PC-3 (cell line): ENCODE measurements at places on chromosomes 1 and 21.

DNA sequence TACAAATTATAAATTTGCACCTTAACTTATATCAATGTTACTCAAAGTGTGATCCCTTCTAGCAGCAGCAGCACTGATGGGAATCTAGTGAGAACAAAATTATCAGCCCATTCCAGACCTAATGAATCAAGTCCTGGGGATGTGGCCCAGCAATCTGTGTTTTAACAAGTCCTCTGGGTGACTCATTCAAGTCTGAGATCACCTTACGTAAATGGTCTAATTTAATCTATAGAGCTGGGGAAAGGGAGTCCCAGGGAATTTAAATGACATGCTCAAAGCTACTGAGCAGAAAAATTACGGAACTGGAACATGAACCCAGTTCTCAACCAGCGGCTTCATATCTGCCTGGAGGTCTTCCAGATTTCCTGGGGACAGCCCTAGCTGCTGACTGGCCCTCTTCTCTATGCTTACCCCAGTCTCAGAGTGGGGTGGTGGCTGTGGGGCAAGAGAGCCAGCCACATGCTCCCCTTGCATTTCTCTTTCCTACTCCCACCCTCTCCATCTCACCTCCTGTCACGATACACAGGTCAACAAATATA lies 220.0 kb downstream of the TM2D1 start:
- H3K27me3 ChIP-seq = no peaks in the 10 kb centered on the region
- H3K36me3 ChIP-seq = no peaks in the 10 kb centered on the region
- H3K4me3 ChIP-seq = no peak overlapping the region
- peak; percentile 63 for DNase-seq
- peaks cover 11% of the 10 kb centered on the region for H3K4me1 ChIP-seq
- no peak overlapping the region for H3K27ac ChIP-seq

- no peaks in the 10 kb centered on the region for H3K27me3 ChIP-seq
- H3K36me3 ChIP-seq = peaks cover 40% of the 10 kb centered on the region
- H3K4me3 ChIP-seq = 0 out of 2 replicates have a peak overlapping the region, but pooled peaks have one; percentile 20
- H3K27ac ChIP-seq = peak overlapping the region; percentile 66
- DNase-seq = peak; percentile 76
Observed at GRCh38 chr1:40059338-40059959, 18.9 kb downstream of the CAP1 start.

GRCh38 chr1:168243636-168244212 lies 17.9 kb downstream of the SFT2D2 start:
- no peaks in the 10 kb centered on the region for H3K27me3 ChIP-seq
- peaks cover 43% of the 10 kb centered on the region for H3K36me3 ChIP-seq
- no peaks in the 10 kb centered on the region for H3K4me1 ChIP-seq
- DNase-seq = no peak
- H3K27ac ChIP-seq = no peak overlapping the region

GRCh38 chr1:117606649-117607430 lies 992 bp downstream of the TENT5C start:
- no peaks in the 10 kb centered on the region for H3K36me3 ChIP-seq
- H3K27ac ChIP-seq = peak overlapping the region; percentile 29
- H3K4me1 ChIP-seq = peaks cover 14% of the 10 kb centered on the region
- no peaks in the 10 kb centered on the region for H3K27me3 ChIP-seq

DNA sequence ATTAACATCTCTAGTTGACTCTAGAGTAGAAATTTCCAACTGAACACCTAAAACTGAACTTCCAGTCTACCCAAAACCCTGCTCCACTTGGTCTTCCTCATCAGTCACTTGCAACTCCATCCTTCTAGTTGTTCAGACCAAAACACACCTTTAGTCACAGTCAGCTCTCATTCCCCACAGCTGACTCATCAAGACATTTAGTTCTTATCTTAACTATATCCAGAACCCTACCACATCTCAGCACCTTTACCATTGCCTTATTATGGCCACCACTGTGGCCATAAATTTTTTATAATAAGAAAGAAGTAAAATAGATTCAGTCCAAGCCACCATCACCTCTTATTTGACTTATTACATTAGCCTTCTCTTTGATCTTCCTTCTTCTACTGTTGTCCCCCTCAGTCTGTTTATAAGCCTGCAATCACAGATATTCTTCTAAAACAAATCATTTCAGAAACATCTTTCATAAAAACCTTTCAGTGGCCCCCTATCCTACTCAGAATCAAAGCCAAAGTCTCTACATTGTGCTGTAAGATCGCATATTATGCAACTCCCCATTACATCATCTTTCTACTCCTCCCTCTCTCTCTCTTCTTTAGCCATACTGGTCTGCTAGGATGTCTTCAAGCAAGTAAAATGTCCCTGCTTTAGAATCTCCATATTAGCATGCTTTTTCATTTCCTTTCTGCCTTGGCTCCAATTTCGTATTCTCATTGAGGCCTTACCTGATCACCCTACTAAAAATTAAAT lies 275.9 kb downstream of the LRRC40 start:
- H3K27me3 ChIP-seq = no peaks in the 10 kb centered on the region
- H3K27ac ChIP-seq = no peak overlapping the region

GRCh38 chr1:95007687-95008086 lies 65.1 kb downstream of the ALG14 start:
- H3K27me3 ChIP-seq = no peaks in the 10 kb centered on the region
- no peak for DNase-seq
- H3K4me1 ChIP-seq = no peaks in the 10 kb centered on the region
- H3K27ac ChIP-seq = no peak overlapping the region
- no peak overlapping the region for H3K4me3 ChIP-seq
- no peaks in the 10 kb centered on the region for H3K36me3 ChIP-seq

DNA sequence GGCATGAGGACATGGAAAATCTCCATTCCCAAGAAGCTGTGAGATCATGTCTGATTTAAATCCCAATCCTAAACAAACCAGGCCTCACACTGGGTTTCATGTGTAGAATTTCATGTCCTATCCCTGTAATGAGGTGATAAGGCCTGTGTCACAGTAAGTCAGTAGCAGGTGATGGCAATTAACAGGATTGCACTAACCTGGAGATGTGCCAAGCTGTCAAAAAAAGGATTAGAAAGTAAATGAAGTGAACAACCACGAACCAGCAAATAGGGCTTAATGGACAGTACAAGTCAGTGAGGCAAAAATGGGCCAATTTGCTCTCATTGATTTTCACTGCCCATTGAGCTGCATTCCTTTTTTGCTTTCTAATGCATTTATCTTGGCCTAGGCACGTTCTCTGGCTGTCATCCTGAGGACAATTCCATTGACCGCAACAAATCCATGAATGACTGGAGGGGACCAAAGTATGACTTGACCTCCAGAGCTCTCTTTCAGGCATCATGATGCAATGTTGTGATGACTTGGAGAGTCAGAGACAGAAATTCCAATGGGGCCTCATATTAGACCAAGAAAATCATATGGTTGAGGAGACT lies 673.6 kb upstream of the ADGRL2 start:
- no peaks in the 10 kb centered on the region for H3K36me3 ChIP-seq
- no peak overlapping the region for H3K27ac ChIP-seq
- H3K4me1 ChIP-seq = no peaks in the 10 kb centered on the region
- H3K27me3 ChIP-seq = no peaks in the 10 kb centered on the region
- DNase-seq = no peak
- H3K4me3 ChIP-seq = no peak overlapping the region

DNA sequence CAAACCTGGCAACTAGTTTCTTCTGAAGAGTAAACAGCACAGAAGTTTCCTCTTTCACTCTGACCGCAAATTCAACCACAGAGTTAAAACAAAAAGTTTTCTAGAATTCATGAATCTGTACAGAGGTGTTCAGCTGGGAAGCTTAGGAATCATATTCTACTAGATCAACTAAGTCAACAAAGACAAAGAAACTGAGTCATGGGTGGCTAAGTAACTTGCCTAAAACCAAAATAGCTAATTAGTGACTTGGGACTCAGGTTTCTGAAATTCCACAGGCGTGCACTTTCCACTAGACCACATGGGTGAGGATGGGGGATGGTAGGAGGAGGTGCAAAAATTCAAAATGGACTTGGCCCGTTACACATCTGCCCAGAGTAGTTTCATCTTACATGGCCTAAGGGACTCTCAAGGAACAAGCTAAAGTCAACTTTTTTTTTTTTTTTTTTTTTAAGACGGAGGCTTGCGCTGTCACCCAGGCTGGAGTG lies 25.8 kb downstream of the PTPN14 start:
- no peaks in the 10 kb centered on the region for H3K36me3 ChIP-seq
- peak; percentile 91 for DNase-seq
- no peaks in the 10 kb centered on the region for H3K27me3 ChIP-seq
- peaks cover 33% of the 10 kb centered on the region for H3K4me1 ChIP-seq

- peaks cover 12% of the 10 kb centered on the region; the same call in 1 of the 2 replicates for H3K27me3 ChIP-seq
- H3K4me3 ChIP-seq = no peak overlapping the region
- no peaks in the 10 kb centered on the region for H3K4me1 ChIP-seq
- H3K27ac ChIP-seq = no peak overlapping the region
Observed at GRCh38 chr1:199898654-199899053, 128.9 kb upstream of the NR5A2 start.

DNA sequence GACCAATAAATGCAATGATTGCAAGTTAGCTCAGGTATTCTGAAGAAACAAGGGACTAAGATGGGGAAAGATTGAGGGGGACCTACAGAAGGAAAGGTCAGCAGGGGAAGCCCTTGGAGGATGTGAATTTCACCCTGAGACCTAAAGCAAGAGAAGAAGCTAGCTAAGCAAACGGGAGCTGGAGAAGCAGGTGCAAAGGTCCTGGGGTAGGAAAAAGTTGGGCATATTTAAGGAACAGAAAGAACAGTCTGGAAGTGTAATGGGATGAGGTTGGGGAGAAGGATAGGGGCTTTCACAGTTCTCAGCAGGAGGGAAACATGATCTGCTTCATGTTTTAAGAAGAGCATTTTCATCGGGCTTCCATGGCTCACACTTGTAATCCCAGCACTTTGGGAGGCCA lies 89.7 kb upstream of the SLC45A1 start:
- H3K27me3 ChIP-seq = no peaks in the 10 kb centered on the region
- no peak overlapping the region for H3K4me3 ChIP-seq
- DNase-seq = no peak
- H3K27ac ChIP-seq = no peak overlapping the region
- no peaks in the 10 kb centered on the region for H3K36me3 ChIP-seq

- no peaks in the 10 kb centered on the region for H3K27me3 ChIP-seq
- DNase-seq = no peak
- no peak overlapping the region for H3K27ac ChIP-seq
- no peaks in the 10 kb centered on the region for H3K36me3 ChIP-seq
- no peaks in the 10 kb centered on the region for H3K4me1 ChIP-seq
Observed at GRCh38 chr1:44720281-44720680, 10.7 kb downstream of the RNU5D-1 start.

DNA sequence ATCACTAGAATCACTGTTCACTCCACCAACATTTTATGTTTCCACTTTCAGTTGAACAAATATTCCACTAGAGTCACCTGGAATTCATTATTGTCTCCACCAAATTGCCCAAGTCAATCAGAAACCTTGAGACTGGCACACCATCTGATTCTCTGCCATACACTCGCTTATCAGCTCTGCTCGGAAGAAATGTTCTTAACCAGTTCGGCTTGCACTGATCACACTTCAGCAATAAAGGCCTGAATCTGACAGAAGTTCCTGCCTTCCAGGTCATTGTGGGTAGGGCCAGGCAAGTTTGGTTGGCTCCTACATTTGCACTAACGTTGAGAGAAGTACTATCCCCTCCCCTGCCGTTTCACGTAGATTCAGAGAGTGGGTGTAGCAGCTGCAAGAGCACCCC lies 10.0 kb downstream of the TPM3 start:
- peak overlapping the region; percentile 83 for H3K27ac ChIP-seq
- peaks cover 43% of the 10 kb centered on the region for H3K4me1 ChIP-seq
- H3K36me3 ChIP-seq = peaks cover 32% of the 10 kb centered on the region
- peak overlapping the region; percentile 80 for H3K4me3 ChIP-seq
- H3K27me3 ChIP-seq = no peaks in the 10 kb centered on the region

GRCh38 chr1:233675446-233675845 lies 61.5 kb downstream of the KCNK1 start:
- peaks cover 20% of the 10 kb centered on the region for H3K36me3 ChIP-seq
- H3K4me3 ChIP-seq = no peak overlapping the region
- H3K27me3 ChIP-seq = no peaks in the 10 kb centered on the region
- DNase-seq = no peak
- H3K27ac ChIP-seq = no peak overlapping the region

DNA sequence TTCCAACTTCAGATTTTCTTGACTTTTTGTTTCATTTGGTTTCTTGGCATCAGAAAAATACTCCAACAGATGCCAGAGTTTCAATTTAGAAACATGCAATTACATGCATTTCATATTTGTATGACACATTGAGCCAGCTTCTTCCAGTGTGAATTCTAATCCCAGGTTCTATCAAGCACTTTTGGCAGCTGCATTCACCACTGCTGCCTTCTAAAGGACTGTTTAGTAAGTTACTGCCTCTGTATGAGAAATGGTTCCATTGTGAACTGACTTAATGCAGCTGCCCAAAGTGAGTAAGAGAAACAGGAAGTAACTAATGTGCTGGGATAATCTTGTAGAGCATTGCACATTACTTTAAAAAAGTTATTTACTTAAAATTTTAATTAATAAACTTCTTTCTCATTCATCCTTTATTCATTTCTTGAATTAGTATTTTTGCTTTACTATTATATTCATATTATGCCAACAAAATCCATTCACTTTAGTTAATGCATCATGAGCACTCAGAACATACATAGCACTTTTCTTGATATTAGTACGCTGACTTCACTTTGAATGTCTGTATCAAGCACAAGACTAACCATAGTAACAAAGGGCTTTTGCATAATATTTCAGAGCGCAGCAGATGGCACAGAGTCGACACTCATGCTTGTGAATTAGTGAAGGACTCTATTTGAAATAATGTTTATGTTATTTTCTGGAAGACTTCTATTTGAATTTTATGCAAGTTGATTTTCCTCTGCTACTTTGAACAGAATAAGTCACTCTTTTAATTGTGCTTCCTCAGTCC lies 9.8 kb downstream of the RGS18 start:
- no peak overlapping the region for H3K27ac ChIP-seq
- no peaks in the 10 kb centered on the region for H3K4me1 ChIP-seq
- no peak for DNase-seq
- H3K36me3 ChIP-seq = no peaks in the 10 kb centered on the region
- no peaks in the 10 kb centered on the region for H3K27me3 ChIP-seq

GRCh38 chr1:29767769-29768425 lies 531.6 kb downstream of the PTPRU start:
- no peak overlapping the region for H3K4me3 ChIP-seq
- no peaks in the 10 kb centered on the region for H3K36me3 ChIP-seq
- no peaks in the 10 kb centered on the region for H3K4me1 ChIP-seq
- no peak for DNase-seq

DNA sequence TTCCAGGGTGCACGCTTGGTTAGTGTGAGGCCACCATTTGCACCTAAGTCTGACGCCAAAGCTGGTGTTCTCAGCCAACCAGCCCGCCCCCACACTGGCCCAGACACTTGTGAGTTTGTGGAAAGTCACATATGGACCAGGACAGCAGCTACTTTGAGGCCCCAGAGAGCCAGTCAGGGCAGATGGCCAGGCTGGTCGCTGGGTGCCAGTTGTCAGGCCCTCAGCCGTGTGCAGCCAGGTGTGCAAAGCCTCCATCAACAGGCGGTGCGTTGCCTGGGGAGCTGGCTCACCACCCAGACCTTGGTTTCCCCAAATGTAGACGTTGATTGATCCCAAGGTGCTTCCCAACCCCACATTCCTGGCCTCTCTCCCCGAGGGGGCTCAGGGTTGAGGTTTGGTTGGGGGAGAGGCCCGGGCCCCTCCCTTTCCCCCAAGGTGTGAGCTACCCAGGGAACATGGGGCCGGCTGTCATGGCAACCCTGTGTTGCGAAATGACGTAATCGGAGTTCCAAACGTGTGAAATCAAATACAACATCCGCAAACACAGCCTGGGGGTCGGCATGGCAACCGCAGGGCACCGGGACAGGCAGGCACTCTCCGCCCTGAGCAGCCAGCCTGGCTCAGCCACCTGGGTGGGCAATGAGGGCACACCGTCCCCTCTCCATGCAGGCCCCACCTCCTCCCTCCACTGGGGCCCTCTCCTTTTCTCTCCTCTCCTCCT lies 42.2 kb upstream of the WNT4 start:
- no peak overlapping the region for H3K27ac ChIP-seq
- no peak for DNase-seq
- no peak overlapping the region for H3K4me3 ChIP-seq
- H3K4me1 ChIP-seq = no peaks in the 10 kb centered on the region
- H3K36me3 ChIP-seq = no peaks in the 10 kb centered on the region
